GM19239 (cell line): ENCODE measurements at places on chromosomes 16 and 17.

DNA sequence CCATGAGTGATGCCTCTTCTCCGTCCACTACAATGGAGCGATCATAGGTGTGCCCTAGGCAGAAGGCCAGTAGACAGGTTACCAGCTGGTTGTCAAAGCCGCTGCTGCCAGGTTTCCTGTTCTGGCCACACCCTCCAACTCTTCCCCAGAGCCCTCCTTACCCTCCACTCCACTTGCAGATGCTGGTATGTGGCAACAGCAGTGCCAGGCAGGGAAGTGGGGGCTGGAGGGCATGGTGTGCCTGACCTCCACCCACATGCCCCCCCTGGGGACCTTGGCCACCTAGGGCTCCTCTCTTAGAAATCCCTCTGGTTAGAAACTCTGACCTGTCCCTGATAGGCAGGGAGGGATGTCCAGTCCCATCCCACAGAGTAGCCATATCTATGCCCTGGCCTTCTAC, 1.5 kb downstream of the RRAD start:
- no peak for DNase-seq

GRCh38 chr16:67786491-67786890, 19.9 kb downstream of the RANBP10 start:
- no peak for DNase-seq

DNA sequence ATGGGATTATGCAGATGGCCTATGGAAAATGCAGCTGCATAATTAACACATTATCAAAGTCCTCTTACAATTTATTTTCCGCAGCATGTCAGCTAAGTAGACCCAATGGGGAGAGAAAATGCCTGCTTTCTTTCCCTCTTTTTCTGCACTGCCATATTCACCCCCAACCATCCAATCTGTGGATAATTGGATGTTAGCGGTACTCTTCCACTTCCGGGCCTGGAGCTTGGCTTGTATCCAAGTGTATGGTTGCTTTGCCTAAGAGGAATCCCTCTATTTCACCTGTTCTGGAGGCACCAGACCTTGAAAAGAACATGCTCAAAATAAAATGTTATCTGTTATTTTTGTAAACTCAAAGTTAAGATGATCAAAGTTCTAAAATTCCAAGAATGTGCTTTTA, 41.1 kb upstream of the CACNG3 start:
- no peak for DNase-seq

DNA sequence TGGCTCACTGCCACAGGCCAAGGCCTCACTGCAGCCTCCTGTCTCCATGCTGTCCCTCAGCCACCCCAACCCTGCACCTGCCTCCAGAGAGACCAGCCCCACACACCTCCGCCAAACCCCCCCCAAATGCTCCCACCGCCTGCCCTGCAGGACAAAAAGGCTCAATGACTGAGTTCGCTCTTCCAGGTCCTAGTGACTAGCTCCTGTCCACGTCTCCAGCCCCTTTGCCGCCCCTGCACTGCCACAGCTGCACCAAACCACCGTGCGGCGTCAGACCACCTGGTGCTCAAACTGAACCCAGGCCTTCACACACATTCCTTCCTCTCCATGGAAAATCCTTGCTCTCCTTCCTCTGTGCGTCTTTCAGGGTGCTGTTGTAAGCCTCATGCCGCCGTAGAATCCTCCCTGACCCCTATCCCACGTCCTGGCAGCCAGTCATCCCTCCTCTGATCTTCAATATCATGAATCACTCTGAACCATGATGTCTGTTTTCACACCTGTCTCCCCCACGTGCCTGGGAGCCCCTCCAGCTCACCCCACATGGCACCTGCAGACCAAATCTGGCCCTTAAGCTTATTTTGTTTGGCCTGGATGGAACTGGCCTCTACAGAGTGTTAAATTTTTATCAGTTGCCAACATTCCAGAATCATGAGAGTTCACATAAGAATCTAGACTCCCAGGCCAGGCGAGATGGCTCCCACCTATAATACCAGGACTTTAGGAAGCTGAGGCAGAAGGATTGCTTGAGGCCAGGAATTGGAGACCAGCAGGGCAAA, 4.3 kb upstream of the GSG1L start:
- no peak for DNase-seq

DNA sequence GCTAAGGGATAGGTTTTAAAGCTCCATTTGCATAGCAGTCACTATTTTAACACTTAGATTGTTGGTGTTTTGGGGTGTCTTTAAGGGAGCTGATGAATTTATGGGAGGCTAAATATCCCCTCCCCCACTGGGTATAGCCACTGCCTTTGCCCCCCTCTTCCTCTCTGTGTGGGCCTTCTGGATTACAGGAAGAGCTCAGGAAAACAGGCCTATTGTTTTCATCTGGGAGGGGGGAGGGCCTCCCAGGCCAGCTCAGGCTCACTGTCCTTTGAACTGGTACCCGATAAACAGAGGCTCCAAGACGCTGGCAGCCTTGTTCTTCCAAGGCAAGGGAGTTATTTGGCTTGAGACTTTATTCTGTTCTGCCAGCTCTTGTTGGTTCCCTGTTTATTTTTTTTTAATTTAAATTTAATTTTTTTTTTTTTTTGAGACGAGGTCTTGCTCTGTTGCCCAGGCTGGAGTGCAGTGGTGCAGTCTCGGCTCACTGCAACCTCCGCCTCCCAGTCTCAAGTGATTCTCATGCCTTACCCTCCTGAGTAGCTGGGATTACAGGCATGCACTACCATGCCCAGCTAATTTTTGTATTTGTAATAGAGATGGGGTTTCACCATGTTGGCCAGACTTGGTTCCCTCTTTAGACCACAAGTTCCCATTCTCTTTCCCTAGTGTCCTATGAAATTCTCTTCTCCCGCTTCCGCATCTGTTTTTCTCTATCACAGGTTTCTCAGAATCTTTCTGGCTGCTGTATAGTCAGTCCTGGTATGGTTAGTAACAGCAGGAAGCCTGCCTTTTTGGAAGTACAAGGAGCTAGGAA, 25.1 kb downstream of the MINK1 start:
- no peak for DNase-seq

- DNase-seq: no peak
Measured at GRCh38 chr17:31740611-31741082, 118.4 kb downstream of the COPRS start.

DNA sequence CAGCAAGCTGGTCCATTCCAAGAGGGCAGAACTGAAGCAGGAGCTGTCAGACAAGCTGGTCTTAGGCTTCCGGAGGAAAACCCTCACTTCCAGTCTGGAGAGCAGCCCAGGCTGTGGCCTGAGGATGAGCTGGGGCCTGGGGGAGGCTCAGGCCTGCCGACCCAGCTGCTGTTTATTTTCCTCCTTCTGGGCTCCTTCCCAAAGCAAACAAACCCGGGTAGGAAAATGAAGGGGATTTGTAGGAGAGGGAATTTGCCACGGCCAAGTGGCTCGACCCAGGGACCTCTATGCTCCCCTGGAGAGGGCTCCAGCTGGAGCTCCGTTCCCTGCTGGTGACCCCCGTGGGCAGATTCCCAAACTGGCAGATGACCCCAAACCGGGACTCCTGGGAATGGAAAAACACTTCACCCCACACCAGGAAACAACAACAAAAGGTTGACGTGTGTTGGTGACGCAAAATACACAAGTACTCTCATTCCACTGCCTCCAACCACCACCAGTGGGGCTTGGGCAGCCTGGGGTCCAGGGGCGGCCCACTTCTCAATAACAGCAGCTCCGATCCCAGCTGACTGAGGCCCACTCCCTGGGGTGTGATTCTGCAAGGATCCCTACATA, 8.8 kb downstream of the JUP start:
- DNase-seq: no peak

DNA sequence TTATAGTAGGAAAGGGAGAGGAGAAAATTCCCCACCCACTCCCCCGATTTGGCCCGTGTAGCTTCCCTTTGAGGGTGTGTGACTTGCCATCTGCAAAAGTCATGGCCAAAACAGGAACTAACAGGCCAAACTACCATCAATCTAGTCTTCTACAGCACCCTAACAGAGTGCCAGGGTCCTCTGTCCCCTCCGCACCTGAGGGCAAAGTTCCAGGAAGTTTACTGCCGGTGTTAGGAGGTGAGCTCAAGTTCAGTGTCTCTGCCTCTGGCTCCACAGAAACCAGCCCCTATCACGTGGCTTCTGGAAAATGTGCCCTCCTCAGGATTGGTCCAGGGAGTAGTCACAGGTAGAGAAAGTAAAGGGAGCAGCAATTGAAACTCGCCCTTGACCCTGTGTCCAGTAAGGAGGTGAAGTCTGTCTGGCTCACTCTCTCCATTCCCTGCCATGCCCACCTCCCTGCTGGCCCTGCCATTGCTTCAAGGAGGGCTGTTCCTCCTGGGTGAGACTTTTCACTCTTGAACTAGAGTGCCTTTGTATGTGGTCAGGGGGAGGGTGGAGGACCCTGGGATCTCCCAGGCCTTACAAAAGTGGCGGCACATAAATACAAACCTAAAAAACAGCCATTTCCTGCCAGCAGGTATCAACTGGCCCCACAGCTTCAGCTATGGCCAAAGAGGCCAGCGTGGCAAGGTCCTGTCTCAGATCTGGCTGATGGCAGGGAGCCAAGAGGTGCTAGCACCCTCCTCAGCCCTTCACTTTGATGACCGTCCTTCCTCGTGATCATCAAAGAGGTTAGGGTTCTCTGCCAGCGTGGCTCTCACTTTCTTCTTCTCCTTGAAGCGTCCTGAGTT, 5.3 kb downstream of the PRR15L start:
- DNase-seq: no peak

DNA sequence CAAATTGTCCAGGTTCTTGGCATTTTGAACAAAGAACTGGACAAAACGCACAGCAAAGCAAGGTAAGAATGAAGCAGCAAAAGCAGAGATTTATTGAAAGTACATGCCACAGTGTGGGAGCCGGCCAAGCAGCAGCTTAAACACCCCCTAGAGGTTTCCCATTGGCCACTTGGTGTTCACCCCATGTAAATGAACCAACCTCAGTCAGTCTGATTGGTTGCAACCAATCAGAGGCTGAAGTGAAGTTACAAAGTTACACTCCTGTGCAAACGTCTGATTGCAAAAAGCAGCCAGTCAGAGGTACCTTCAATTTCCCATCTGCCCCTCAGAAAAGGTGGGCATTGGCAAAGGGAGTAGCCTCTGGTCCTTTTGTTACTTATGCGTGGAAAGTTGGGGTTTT, 8.8 kb upstream of the ZNF263 start:
- DNase-seq: no peak

GRCh38 chr17:50690887-50691549, 16.7 kb downstream of the ANKRD40 start:
- no peak for DNase-seq

DNA sequence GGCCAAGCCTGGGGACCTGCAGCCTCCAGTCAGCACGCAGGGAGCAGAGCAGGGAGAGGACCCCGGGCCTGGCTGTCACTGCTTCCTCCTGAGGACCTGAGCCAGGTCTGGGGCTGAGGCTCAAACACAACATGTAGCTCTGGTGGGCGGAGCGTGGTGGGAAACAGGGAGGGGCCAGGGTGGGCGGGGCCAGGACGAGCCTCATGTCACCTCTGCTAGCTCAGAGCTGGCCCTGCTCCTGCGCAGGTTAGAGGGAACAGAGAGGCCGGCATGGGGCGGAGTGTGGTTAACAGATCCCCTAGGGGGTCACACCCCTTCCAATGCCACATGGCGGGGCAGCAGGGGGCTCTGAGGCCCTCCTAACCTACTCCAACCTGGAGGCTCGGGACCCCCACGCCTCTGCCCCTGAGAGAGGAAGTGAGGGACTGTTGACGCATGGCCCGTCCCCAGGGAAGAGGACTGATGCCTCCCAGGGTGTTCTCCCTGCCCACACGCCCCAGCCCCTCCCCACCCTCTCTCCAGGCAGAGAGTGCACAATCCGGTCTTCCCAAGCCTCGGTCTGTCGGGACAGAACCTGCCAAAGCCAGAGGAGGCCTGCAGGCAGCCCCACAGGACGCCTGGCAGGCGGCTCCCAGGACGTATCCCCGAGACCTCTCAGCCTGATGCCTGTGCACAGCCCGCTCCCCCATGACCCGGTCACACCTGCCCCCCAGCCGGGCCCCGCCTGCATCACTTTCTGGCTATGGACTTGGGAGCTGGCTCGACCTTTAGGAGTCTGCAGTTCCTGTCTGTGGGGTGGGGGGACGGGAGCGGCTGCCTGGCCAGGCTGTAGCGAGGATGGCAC, 15.2 kb downstream of the PIEZO1 start:
- peak; percentile 89 for DNase-seq

DNA sequence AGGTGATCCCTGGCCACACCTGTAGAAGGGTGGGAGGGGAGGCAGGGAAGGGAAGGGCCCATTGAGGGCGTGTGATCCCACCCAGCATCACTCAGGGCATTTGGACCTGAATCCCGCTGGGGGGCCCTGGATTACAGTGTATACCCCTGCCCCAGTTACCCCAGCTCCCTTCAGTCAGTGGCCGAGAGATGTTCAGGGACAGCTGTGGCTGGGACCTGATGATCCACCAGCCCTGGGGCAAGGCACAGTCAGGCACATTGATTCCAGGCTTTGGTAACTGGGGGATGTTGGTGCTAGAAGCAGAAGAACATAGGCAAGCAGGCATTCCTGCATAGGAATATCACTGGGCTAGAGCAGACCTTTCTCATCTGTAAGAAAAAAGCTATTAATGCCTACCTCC, 170.3 kb downstream of the FOXL1 start:
- no peak for DNase-seq
